ENCODE measurements at places on chromosomes 4 and X.

GRCh38 chr4:154953691-154954090 is 172.6 kb downstream of the RBM46 start:
- no peak for DNase-seq

DNA sequence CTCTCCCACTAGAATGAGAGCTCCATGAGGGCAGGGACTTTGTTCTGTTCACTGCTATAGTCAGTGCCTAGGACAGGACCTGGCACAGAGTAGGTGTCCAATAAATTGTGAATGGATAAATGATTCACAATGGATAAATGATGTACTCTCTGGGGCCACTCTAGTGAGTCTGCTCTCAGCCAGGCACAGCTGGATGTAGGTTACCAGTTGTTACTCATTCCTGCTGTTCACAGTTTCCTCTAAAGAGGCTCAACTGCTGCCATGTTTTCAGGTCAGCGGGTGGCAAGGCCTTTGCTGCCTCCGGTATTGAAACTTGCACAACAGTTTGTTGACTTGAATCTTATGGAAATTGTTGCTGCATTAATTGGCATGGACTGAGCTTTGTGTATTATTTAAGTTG is 99.1 kb downstream of the NHSL2 start:
- no peak for DNase-seq

GRCh38 chr4:153068751-153069150 is 132.6 kb downstream of the FHDC1 start:
- DNase-seq, result no peak

DNA sequence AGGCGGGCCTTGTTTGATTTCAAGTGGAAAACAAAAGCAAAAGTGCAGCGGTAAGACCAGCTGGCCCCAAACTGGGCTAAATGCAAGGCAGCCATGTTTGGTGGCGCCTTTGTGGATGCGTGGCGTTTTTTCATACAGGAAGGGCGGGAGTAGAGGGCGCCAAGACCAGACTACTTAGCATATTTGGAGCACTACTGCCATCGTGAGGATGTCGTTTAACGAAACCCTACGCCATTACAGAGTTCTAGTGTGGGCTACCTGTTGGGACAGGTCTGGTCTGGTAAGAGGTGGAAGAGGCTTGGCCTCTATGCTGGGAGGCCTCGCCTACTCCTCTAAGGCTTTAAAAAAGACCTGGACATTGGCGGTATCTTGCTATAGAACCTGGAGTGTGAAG is 230.7 kb upstream of the STK26 start:
- no peak for DNase-seq

DNA sequence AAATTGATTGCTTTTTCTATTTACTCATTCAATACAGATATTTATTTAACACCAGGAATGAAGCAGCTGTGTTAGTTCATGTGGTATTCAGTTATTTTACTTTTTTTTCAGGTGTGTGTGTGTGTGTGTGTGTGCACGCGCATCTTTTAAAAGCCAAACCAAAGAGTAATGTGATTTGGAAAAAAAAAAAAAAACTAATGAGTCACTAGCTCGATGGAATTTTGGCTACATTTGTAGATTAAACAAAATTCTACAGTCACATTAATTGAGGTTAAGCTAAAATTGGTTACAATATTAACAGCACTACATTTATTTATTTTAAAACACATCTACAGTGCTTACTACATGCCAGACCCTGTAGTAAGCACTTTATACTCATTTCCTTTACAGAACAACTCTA is 66.8 kb downstream of the HHIP start:
- DNase-seq, result no peak

GRCh38 chrX:127568691-127569090 is 483.5 kb downstream of the ACTRT1 start:
- DNase-seq, result no peak

GRCh38 chrX:48897157-48897624 is 377 bp downstream of the TIMM17B start:
- DNase-seq, result peak; percentile 88

- no peak for DNase-seq
Observed at GRCh38 chr4:98747393-98748091, 89.1 kb upstream of the TSPAN5 start.

- DNase-seq, result peak; percentile 38
Observed at GRCh38 chrX:24283127-24283794, 30.6 kb downstream of the SUPT20HL2 start.

- no peak for DNase-seq
Observed at GRCh38 chr4:96247096-96247495, 407.2 kb downstream of the PDHA2 start.

DNA sequence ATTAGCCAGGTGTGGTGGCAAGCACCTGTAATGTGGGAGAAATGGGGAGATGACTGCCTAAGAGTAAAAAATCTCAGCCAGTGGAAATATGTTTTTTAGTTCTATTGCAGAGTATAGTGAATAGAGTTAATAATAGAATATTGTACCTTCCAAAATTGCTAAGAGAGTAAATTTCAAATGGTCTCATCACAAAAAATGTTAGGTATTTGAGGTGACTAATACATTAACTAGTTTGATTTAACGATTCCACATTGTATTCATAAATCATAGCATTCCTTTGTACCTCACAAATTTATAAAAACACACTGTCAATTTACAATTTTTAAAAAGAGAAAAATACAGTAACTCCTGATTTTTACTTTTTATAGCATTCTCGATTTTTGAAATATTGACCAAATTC is 681.5 kb upstream of the EPHA5 start:
- DNase-seq, result no peak

- no peak for DNase-seq
Observed at GRCh38 chr4:61527888-61528287, 327.8 kb downstream of the ADGRL3 start.

- no peak for DNase-seq
Observed at GRCh38 chrX:38649221-38649620, 87.9 kb downstream of the TSPAN7 start.

GRCh38 chr4:157265281-157265680 is 44.8 kb downstream of the GRIA2 start:
- peak; percentile 40 for DNase-seq

- no peak for DNase-seq
Observed at GRCh38 chr4:113958766-113959538, 20.5 kb downstream of the ARSJ start.

DNA sequence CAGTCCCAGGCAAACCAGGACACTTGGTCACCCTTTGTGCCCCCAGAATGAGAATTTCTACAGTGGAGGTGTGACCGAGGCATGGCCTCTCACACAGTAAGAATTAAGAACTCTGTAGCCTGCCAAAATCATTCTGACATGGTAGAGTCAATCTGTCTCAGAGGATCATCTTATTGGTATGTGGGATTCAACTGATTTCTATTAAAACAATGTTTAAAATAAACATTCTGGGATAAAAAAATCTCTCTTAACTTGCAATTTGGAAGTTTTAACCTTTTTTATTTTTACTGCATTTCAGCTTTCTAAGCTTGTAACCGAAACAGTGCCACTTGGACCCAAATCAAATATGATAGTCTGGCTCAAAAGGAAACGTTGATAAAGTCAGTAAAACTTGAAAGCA is 165.4 kb upstream of the LDB2 start:
- DNase-seq, result no peak

- no peak for DNase-seq
Observed at GRCh38 chr4:183130328-183131155, 31.5 kb downstream of the WWC2 start.

- no peak for DNase-seq
Observed at GRCh38 chr4:138702190-138702824, 313.3 kb upstream of the NOCT start.

DNA sequence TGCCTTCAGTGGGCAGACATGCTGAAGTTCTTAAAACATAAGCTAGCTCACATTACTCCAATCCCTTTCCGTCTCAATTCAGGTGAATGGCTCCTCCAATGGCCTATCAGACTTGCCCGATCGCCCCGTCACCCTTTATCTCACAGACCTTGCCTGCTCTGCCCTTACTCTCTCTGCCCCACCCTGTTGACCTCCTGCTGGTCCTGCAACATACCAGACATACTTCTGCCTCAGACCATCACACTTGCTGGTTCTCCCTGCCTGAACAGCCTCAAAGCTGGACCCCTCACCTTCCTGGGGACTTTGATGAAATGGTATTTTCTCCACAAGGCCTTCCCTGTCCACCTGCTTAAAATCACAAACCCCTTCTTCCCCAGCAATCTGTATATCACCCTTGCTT is 340.1 kb upstream of the NR3C2 start:
- DNase-seq, result peak; percentile 20

GRCh38 chr4:30802622-30803323 is 82.6 kb downstream of the PCDH7 start:
- peak; percentile 18 for DNase-seq

- no peak for DNase-seq
Observed at GRCh38 chr4:153933915-153934687, 145.2 kb upstream of the SFRP2 start.

DNA sequence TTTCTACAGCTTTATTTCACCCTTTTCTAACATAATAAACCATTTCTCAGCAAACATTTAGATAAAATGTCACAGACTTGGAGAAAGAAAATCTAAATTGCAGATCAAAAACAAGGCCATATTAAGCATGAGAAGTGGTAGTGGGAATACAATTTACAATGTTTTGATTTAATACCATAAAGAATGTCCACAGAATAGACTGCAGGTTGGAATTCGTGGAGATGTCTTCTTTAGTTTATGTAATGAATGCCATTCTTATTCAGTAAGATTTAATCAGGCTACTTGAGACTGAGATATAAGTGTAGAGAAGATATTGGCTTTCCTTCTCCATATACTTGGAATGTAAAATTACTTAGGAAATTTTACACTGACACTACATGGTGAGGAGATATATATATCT is 91.9 kb upstream of the ZFP42 start:
- no peak for DNase-seq

DNA sequence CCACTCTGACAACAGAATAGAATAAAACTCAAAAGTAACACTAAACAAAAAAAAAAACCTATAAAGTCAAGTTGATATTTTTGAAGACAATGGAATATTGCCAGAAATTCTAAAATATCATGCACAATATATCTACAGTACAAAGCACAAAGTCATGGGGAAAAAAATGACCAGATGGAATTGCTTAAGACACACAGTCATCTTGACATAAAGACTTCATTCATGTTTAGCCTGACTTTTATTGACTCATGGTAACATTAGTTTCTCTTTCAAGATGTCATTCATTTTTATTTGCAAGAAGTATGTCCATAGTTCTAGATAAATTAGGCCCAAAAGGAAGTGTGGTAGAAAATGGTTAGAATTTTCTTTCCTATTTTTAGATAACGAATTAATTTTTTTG is 259.1 kb downstream of the CAMK2D start:
- DNase-seq, result no peak

- DNase-seq, result no peak
Observed at GRCh38 chr4:127047930-127048329, 584.8 kb upstream of the INTU start.

GRCh38 chrX:33721927-33722326 is 410.2 kb downstream of the FAM47A start:
- no peak for DNase-seq

DNA sequence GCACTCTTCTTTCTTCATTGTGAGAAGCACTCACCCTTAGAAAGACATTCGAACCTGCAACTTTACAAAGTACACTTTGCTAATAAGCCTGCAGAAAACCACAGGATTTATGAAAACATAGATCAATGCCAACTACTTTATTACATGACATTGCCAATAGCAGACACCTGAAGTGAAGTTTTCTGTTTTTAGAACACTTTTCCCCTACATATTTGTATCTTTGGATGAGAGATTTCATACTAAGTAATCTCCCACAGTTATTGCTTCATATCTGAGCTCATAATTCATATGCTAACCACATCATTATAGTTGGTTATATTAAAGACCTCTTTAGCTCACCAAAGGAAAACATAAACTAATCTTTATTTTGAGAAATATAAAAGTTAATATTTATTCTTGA is 276.5 kb upstream of the CTSO start:
- DNase-seq, result no peak

DNA sequence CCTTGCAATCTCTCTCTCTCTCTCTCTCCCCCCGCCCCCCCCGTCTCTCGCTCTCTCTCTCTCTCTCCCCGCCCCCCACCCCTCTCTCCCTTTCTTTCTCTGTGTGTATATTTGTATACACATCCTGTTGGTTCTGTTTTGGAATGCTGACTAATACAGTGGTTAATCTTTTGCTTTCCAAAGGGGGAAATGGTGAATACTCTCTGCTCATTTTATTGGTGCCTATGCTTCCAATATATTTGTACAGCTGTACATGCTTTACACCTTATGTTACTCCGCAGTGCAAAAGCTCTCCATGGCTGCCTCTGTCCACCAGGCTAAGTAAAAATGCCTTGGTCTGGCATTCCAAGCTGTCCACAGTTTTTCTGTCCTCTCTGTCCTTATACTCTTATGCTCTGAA is 158.8 kb downstream of the RBMX2 start:
- DNase-seq, result no peak

DNA sequence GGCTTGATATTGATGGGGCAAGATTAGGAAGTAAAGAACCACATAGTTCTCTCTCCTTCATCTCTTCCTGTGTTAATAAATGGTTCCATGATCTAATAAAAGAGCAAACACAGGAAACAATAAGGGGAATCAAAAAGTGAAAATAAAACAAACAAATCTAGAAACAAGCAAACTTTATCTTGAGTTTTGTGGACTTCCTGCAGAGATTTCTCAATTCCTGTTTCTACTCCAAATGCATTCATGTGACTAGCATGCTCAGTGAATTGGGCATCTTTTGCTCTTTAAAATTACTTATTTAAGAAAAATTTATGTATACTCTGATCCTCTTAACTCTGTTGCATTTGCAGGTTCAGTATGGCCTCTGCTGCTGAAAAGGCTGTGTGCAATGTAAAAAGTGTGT is 682.0 kb downstream of the KCTD8 start:
- DNase-seq, result no peak

GRCh38 chr4:13541720-13542576 is 2.4 kb downstream of the NKX3-2 start:
- DNase-seq, result no peak

GRCh38 chr4:123825596-123826291 is 429.1 kb downstream of the SPRY1 start:
- DNase-seq, result no peak

DNA sequence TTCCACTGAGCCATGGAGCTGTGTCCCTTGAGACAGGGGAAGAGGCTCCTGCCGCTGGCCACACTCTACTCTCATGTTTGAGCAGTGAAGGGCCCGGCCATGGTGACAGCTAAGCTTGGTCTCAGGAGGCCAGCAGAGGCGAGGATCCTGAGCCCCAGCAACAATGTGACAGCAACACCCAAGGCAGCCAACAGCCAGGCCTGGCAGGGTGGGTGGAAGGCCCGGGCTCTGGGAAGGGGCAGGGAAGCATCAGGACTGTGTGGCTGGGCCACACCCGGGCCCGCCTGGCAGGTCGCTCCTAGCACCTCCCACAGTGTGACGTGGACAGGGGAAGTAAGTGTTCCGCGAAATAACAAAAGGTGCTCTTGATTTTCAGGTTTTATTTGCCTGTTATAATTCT is 24.8 kb downstream of the L1CAM start:
- no peak for DNase-seq
